ENCODE measurements at places on chromosomes 1 and 21.
A peak's percentile ranks its signal among the peaks of the same experiment; 100 is the strongest.

DNA sequence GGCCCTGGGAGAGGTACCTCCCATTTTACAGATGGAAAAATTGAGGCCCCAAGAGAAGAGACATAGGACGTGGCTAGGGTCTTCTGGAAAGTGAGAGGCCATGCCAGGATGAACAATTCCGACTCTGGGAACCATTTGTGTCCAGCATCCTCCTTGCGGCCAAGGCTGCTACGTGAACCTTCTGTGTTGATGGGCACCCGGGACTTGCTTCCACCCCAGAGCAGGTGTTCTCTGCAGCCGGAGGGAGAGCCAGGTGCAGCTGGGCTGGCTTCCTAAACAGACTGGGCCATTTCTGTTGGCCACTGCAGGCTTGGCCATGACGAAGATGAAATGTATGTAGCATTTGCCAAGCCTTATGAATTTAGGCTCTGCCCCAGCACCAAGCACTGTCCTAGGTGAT, 118.9 kb downstream of the PRDM2 start:
- DNase-seq, result no peak

DNA sequence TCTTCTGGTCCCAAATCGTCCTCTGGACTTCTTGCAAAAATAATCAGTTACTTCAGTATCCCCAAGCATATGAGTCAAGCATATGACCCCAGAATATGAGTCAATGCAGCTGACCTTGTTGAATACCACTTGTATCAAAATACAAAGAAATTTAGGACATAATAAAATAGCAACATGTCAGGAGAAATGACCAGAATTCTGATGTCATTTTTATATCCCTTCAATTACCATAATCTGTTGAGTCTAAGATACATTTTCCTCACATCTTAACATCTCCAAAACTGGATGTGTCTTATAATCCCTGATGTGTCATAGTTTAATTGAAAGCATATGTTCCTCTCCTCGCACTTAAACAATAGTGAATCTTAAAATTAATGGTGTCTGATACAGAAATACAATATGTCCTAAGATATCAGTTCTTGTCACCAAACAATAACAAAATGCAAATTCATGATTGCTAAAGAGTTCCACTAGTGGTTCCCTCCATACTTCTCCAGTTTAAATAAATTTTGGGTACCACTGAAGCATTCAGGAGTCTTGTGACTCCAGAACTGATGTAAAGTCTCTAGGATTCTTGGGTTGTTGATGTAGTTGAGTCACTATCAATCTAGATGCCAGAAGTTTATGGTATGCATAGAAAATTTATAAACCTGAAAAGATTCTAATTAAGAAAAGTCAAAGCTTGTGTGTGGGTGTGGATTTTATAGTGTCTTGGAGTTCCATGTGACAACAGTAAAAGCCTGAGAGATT, 41.8 kb downstream of the KIFAP3 start:
- DNase-seq, result no peak

DNA sequence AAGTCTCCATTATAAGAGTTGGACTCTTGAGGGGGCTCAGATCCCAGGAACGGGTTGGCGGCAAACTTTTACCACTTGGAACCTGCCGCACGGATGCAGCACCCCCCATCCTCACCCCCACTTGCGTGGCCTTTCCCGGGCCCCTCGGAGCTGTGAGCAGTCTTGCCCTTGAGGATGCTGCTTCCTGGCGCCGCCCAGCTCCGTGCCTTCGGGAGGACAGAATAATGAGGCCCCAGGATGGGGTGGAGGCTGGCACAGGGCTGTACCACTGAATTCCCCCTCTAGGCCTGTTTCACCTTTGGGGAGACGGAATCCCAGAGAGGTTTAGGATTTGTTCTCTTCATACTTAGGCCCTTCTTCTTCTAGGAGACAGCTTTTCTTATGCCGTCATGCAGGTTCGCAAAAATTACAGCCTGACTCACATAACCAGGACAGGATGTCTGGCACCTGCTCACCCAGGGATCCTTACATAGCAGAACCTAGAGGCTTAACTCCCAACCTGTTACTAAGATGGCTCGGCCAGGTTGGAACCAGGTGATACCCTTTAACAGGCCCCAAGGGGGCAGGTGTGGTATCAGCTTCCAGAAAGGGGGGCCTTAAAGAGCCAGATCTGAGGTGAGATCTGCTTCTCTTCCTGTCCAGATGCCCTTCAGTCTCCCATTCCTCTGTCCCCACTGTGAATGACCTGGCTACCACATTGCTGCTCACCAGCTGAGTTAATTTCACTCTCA, 1.5 kb downstream of the TRNP1 start:
- peak; percentile 27 for DNase-seq

- DNase-seq, result no peak
Measured at GRCh38 chr21:44019568-44019958, 7.5 kb downstream of the TRAPPC10 start.

GRCh38 chr1:21018673-21019072, 158.0 kb downstream of the EIF4G3 start:
- no peak for DNase-seq

- no peak for DNase-seq
Measured at GRCh38 chr1:32741413-32742198, 39.0 kb upstream of the SYNC start.

DNA sequence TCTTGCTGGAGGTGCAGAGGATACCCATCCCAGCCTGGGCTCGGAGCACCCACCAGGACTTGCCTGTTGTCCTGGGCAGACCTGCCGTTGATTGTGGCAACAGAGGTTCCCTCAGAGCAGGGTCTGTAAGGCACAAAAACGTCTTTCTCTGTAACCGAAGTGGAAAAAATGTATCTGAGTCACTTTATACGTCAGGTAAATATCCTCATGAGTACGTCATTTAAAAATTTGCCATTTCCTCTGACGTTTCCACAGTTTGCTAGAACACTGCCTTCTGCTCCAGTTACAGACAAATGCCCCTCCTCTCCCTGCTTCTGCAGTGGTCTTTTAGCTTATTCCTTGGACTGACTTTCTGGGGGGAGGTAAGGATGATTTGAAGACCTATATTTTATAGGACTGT, 326.8 kb downstream of the HHAT start:
- DNase-seq, result no peak

DNA sequence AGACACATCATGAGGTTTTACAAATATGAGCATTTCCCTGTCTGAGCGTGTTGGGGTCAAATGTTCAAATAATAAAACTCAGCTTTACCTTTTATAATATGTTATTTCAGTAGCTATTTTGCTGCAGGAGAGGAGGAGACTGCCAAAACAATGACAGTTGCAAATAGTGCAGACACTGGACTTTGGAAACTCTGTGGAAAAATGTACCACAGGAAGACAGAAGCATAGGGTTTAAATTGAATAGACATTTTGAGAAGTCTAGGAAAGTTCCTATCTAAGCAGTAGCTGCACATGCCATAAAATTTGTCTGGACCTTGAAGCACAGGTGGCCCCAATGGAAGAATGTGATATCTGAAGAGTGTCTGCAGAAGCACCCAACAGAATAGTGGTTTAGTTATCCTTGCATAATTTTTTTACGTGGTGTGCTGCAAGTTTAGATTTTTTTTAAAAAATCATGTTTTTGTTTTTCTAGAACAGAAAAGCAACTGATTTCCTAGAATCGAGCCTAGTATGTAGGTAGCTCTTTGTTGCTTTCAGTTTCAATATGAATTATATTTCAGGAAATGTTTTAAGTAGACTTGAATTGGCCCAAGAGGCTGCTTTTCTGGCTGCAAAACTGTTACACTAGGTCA, 14.0 kb upstream of the GBP5 start:
- peak; percentile 54 for DNase-seq

DNA sequence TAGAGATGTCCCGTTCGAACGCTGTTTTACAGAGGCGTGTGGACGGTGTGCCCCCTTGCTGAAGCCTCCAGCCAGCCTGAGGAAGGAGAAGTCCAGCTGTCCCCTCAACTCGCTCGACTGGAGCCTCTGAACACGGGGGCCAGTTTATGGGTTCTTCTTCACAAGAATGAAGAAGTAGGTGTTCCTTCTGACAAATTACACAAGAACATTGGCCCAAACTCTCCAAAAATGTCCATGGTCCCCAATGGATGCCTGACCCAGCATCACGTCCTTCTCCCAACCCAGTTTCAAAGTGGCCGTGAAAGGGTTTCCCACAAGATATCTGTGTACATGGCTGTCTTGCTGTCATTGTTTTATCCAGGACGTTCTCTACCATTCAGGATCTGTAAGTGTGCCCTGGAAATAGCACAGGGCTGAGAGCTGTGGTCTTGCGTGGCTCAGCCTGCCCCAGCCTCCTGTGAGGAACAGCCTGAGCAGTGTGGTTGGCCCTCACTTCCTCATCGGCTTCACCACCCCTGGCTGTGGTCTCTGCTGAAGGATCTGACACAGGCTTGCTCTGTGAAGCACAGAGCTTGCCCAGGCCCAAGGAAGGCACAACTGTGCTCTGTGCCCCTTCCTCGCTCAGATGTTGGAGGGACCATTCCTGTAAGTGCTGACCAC, 1.0 kb upstream of the S100B start:
- DNase-seq, result peak; percentile 58

DNA sequence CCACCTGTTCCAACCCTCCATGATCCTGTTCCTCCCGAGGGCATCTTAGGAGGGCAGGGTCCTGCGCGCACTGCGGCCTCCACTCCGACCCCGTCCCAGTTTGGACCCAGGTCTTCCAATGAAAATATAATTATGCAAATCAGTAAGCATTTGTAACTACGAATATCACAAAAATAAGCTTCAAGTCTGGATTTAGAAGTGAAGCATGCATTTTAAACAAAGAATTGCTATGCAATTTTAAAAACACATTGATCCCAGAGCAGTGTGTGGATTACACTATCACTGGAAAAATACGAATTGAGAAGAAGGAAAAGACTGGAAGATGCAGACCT, 673 bp downstream of the PRMT2 start:
- no peak for DNase-seq

DNA sequence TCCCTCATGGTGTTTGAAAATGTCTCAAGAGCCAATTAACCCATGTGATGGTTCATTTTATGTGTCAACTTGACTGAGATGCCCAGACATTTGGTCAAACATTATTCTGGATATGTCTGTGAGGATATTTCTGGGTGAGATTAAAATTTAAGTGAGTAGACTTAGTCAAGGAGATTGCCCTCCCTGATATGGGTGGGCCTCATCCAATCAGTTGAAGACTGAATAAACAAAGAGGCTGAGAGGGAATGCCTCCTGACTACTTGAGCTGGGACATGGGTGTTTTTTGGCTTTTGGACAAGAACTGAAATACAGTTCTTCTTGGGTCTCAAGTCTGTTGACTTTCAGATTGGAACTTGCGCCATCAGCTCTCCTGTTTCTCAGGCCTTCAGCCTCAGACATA, 89.4 kb upstream of the SPATA6 start:
- no peak for DNase-seq

- no peak for DNase-seq
Measured at GRCh38 chr1:245682638-245683628, 528.1 kb downstream of the KIF26B start.

DNA sequence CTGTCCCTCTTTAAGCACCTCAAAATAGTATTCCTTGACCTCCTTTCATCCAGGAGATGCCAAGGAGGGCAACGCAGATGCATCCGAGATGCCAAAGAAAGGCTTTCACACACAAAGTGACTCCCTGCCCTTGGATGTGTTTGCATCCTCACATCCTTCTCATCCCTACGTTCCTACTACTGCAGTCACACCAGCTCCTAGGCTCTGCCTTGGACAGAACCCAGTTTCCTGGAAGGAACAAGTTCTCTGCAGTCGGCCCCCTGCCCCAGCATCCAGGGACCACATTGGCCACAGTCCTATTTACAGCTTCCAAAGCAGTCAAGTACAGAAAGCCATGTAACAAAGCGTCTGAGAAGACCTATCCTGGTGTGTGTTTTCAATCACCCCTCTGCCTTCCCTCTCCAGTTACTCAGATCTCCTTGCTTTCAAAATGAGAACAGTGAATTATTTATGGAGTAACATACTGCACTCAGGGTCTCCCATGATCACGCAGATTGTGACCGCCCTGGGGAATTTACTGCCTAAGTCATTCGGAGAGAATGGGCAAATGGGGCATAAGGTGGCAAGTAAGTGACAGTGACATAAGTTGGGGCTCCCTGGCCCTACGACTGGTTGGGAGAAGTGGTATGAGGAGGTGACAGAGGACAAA, 21.8 kb upstream of the SRP9 start:
- no peak for DNase-seq

DNA sequence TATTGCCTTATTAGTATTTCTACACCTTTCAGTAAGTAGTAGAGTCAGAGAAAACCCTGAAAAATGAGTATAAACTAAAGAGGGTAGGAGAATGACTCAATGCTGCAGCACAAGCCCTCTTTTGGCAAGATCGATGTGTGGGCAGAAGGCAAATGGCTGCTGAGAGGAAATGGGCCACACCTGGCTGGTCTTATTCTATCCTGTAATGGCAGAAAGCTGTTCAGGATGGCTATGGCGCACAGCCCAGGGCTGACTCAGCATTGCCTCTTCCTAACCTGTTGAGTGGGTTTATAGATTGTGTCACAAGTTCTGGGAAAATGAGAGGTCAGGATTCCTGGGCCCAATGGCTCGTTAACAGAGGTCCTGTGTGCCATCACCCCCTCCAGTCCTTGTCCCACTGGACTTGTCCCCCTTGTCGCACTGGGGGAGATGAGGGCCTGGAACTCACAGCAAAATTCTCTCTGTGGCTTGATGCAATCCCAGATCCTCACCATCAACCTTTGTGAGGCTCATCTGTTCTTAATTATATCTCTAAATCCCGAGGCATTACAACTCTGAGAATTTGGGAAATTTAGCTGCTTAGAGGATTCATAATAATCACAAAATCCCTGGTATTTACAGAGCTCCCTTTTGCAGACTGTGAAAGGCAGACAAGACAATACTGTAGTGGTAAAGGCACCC, 13.2 kb downstream of the HMGB4 start:
- no peak for DNase-seq

DNA sequence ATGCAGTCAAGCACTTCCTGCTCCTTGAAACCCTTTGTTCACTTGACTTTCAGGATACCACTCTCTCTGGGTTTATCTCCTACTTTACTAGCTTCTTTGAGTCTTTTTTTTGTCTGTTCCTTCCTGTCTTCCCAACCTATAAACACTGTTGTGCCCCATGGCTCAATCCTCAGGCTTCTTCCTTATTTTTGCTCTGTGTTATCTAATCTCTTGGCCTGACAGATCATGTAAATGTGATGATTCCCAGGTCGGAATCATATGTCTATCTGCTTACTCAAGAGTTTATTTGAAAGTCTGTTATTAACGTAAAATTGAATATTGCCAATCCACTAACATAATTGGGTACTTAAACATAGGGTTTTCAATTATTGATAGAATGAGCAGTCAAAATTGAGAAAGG, 171.7 kb upstream of the ST6GALNAC5 start:
- DNase-seq, result no peak

- DNase-seq, result peak; percentile 3
Measured at GRCh38 chr1:155968670-155969069, 9.7 kb downstream of the ARHGEF2 start.

- DNase-seq, result peak; percentile 41
Measured at GRCh38 chr1:230191079-230191804, 124.2 kb downstream of the GALNT2 start.

DNA sequence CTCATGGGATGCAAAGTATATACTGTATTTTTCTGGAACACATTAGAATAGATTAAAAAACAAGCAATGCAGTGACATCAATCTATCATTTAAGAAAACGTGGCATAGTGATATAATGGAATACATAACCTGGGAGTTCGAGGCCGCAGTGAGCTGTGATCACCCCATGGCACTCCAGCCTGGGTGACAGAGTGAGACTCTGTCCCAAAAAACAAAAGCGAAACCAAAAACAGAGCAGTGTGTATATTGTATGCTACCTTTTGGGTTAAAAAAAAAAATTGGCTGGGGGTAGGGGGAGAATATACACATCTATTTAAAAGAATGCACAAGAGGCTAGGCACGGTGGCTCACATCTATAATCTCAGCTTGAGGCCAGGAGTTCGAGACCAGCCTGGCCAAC, 13.5 kb downstream of the SLC2A1 start:
- DNase-seq, result no peak

GRCh38 chr21:28632755-28633408, 359.8 kb downstream of the LTN1 start:
- DNase-seq, result no peak
